ENCODE measurements at places on chromosomes 2 and 18.

DNA sequence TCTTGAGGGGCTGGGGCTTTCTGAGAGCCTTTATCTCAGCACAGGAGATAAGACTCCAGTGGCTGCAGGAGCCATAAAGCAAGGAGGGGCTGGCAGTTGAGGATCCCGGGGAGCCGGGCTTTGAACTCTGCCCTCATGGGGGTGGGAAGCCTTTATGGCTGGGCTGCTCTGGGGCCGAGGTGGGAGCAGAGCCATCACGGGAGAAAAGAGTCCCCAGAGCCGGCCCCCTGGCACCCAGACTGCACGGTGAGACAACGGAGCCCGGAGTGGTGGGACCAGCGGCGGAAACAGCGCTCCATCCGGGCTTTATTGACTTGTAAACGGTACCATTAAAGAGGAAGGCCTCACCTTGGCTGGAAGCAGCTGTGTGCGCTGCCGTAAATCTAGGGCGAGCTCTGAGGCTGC is 162.6 kb downstream of the MYCN start:
- no peak for DNase-seq

GRCh38 chr18:42412896-42413295 is 457.9 kb downstream of the PIK3C3 start:
- no peak for DNase-seq

DNA sequence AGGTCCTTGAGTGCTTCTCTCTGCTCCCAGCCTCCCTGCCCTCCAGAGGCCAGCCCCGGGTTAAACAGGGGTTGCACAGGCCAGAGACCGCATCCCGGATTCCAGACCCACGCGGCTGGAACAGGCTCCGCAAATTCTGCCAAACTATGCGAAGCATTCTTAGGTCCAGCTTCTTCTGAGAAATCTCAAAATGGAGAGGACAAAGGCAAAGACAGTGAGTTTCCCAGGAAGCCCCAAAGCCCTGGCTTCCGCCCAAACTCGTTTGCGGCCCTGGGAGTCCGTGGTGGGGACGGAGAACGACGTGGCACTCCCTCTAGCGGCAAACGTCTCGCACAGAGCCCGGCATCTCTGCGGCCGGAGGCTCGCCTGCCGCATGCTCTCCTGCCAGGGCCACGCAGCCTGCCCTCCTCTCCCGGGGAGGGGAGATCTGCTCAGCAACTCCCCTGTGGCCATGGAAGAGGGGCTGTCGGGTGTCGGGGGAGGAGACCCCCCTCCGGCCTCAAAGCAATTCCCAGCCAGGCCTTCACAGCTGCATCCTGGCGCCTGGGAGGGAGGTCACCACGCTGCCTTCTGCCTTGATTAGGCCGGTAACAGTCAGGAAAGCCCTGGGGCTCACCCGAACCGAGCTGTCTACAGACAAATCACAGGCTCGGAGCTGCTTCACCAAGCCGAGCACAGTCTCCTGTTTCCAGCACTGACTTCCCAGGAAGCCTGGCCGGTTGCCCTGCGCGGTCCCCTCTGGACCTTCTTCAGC is 33.4 kb upstream of the KLHL29 start:
- DNase-seq: peak; percentile 68

GRCh38 chr2:236803621-236804020 is 234.0 kb downstream of the ACKR3 start:
- no peak for DNase-seq

DNA sequence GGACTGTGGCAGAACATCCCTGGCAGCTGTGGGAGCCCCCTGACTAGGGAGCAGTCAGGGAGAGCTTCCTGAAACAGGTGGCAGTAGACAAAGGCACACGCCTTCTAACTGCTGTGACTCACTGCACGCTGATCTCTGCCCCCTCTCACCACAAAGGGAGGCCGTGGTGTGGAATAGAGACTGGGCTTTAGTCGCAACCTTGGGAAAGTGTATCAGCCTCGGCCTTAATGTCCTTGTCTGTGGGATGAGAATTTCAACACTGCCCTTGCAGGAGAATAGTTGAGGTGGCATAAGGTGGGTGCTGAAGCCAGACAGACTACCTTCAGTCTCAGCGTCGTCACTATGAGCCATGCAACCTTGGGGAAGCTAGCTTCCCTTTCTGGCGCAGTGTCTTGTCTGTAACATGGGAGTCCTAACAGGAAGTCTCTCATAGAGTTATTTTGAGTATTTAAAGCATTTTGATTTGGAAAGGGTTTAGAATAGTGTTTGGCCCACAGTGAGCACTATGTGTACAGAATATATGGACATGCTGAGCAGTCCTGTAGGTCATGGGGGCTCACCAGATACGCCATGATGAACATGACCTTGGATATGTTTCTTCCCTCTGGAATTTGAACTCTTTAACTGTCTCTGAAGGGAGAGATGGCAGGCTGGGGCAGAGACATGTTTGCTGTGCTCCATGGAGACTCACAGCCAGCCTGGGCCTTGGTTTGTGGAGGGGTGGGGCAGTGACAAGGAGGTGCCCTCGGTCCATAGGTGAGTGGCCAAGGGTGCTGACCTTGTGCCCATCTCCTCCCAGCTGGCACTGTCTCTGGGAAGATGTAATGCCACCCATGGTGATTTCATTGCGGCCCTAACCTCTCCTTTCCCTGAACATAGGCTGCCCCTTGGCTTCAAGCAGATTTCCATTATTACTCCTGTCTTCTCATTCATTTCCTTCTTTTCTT is 29.5 kb upstream of the SMAD7 start:
- no peak for DNase-seq

- no peak for DNase-seq
Measured at GRCh38 chr2:29249666-29250253, 134.5 kb downstream of the CLIP4 start.

GRCh38 chr18:34322365-34323289 is 97.9 kb upstream of the NOL4 start:
- peak; percentile 85 for DNase-seq

DNA sequence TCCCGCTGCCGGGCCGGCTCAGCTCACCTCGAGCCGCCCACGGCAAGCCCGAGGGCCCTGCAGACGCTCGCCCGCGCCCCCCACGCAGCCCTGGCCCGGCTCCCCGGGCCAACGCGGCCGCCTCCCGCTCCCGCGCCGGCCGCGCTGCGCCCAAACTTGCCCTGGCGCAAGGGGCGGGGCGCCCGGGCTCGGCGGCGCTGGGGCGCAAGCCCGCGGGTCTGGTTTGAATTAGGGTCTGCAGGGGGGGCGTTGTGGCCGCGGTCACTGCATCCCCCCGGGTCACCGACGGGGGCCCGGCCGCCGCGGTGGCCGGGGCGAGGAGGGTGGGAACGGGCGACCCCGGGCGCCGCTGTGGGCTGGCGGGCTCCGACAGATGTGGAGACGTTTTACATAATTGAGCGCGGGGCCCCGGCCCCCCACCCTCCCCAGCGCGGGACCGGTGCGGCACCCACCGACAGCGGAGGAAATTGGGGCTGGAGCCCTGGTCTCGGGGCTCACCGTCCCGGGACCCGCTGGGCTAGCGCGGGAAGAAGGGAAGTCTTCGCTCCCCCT is 690 bp downstream of the SDC1 start:
- DNase-seq: no peak

DNA sequence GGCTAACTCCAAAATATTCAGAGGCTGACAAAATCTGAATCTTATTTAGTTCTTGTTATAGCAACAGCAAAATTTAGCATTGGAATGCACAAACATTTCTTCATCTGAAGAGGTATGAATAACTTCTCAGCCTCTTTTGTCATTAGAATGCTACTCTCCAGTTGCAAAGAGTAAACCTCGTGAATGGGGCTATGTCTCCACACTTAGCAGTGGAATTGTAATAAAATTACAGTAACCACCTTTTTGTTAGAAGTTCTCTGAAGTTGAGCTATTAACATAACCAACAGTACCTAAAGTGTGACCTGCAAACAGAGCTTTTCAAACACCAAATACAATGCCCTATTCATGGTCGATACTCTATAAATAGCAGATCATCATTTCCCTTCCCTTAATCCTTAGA is 50.2 kb upstream of the GALNT3 start:
- no peak for DNase-seq

DNA sequence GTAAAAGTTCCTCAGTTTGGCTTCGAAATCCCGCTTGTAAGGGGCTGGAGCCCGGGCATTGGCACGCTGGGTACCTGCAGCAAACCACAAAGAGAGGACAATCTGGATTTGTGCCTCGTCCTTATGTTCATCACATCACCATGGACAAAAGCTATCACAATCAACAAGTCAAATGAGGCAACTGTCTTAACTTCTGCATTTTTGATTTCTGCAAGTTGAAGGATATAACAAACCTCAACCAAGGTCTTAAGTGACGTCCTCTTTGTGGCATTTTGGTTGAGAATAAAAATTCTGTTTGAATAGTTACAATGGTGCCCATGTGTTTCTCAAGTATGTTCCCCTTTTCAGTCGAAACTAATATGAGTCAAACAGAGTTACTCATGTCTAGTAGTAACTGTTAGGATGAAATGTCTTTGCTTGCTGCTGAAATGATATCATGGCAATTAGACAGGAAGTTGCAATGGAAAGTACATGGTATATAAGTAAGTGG is 70.8 kb upstream of the STK17B start:
- DNase-seq: no peak

GRCh38 chr2:190459881-190460280 is 51.7 kb downstream of the MFSD6 start:
- no peak for DNase-seq

DNA sequence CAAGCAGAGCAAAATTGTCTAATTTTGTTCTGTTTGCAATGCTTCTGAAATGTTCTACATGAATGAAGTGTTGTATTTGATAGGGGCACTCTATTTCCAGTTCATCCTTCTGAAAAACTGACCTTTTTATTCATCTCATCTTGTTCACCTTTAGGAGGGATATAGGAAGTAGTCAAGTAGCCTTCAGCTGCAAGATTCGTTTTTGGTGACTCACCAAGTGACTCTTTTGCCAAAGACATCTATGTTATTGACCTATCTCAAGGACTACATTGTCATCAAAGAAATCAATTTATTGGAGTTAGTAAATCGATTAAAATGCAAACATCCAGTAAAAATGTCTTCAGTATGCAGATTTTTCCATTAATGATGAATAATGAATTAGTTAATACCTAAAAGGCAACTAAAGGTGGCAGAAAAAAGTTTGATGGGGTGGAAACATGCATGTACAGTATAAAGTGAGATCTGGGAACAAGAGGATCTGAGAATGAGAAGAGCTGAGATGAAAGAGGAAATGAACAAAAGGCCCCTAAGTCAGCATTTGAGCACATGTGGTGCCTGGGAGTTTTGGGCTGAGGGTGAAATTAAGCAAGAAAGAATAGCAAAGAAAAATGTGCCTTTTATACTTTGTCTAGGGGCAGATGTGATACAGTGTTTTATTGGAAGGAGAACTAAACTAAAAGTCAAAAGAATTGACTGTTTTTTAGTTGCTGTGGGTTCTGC is 255.1 kb upstream of the LINC00305 start:
- no peak for DNase-seq

DNA sequence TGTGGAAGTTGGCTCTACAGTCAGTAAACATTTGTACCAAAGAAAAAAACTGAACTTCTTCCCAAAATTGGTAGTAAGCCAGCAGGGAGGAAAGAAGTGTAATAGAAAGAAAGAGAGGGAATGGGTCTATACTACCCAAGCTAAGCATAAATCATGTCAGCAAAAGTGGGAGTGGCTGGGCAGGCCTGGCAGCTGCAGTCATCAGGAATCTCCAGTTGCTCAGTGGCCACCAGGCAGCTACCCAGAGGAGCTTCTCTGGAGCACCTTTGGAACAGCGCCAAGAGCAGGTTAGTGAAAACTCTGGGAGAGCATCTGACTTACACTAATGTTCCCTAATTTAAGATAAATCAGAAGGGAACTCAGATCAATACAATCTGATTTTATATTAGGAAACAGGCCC is 14.3 kb downstream of the FRZB start:
- no peak for DNase-seq

GRCh38 chr18:6023551-6023950 is 128.2 kb upstream of the TMEM200C start:
- DNase-seq: no peak

- no peak for DNase-seq
Measured at GRCh38 chr2:85758361-85759256, 4.8 kb downstream of the ATOH8 start.

DNA sequence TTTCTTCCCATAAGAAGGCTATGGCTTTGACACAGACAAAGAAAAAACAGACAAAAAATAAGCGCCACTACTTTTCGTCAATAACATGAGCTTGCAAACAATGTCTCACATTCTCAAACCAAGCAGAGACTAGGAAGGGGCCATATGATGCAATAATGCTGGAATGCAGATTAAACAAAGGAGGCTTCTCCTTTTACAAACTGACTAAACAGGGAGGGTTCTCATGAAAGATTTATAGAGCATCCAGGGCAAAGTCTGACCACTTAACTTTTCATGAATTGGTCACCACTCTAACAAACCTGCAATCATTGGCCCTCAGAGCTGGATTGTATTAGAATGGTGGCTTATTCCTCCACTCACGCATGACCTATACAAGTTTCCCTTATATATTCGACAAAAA is 663.3 kb upstream of the CHAC2 start:
- DNase-seq: no peak

- DNase-seq: no peak
Measured at GRCh38 chr2:106694964-106695470, 190.9 kb downstream of the ST6GAL2 start.

Measured in NCI-H1092 (cell line).